HCEC 1CT (cell line): ENCODE measurements at places on chromosomes 2 and 18.

DNA sequence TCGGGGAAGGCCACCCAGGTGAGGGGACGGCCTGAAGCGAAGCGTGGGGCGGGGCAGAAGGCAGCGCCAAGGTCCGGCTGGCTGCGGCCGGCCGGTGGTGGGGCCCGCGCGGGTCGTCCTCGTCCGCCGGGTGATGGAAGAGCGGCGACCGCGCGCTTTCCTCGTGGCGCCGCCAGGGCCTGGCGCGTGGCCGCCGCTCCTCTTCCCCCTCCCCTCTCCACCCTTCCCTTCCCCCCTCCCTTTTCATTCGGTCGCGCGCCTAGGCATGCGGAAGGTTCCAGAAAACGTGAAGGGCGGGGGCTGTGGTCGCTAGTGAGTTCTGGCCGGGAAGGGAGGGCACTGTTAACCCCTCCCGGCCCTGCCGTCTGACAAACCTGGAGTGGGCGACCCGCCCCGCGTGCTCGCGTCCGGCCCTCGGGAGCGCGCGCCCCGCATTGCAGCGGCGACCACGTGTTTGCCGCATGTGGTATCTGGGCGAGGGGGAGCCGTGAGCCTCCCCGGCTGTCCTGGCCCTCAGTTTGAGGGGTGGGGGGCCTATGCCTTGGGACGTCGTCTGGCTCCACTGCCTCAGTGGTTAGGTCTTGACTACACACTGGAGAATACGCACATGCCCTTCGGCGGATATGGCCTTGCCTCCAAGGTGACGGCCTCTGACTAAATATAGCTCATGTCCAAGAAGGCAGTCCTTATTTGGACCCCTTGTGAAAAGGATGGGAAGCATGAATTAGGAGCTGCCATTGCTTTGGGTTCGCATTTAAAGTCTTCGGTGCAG is 579 bp downstream of the MAT2A start:
- peak; percentile 59 for DNase-seq

DNA sequence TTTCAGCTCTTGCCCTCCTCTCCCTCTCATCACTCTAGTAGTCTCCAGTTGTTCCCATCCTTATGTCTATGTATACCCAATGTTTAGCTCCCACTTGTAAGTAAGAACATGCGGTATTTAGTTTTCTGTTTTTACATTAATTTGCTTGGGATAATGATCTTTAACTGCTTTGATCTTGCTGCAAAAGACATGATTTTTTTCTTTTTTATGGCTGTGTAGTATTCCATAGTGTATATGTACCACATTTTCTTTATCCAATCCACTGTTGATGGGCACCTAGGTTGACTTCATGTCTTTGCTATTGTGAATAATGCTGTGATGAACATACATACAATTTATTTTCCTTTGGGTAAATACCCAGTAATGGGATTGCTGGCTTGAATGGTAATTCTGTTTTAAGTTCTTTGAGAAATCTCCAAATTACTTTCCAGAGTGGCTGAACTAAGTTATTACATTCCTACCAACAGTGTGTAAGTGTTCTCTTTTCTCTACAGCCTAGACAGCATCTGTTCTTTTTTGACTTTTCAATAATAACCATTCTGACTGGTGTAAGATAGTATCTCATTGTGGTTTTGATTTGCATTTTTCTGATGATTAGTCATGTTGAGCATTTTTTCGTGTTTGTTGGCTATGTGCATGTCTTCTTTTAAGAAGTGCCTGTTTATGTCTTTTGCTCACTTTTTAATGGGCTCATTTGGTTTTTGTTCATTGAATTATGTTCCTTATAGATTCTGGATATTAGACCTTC is 179.6 kb upstream of the SLC39A10 start:
- DNase-seq = peak; percentile 81

DNA sequence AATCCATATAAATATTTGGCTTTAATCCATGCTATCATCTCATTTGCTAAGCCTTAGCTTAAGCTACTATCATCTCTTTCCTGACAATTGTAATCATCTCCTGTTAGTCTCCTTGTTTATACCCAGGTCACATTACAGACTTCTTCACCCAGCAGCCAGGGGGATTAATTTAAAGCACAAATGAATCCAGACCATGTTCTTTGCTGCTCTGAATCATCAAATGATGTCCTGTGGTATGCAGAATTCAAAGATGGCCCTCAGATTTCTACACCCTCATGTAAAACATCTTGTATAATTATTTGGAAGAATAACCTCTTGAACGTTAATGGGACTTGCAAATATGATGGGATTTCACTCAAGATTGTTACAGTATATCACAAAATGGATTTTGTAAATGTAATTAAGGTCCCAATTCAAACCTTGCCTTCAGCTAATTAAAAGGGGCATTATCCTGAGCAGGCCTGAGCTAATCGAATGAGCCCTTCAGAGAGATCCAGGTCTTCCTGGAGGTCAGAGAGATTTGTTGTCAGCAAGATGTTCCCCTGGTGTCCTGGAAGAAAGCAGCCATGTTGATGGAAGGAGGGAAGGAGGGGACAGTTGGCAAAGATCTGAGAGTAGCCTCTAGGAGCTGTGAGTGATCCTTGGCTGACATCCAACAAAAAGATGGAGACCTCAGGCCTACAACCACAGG is 241.1 kb upstream of the MMADHC start:
- no peak for DNase-seq

GRCh38 chr2:221473451-221473850 is 98.7 kb downstream of the EPHA4 start:
- DNase-seq = no peak

GRCh38 chr2:136232456-136233172 is 114.7 kb upstream of the CXCR4 start:
- DNase-seq = no peak

GRCh38 chr2:199926806-199927205 is 15.7 kb downstream of the C2orf69 start:
- DNase-seq = no peak

- DNase-seq = no peak
Measured at GRCh38 chr2:32424739-32425138, 67.9 kb downstream of the BIRC6 start.

GRCh38 chr2:178947006-178947405 is 102.9 kb downstream of the CCDC141 start:
- no peak for DNase-seq

DNA sequence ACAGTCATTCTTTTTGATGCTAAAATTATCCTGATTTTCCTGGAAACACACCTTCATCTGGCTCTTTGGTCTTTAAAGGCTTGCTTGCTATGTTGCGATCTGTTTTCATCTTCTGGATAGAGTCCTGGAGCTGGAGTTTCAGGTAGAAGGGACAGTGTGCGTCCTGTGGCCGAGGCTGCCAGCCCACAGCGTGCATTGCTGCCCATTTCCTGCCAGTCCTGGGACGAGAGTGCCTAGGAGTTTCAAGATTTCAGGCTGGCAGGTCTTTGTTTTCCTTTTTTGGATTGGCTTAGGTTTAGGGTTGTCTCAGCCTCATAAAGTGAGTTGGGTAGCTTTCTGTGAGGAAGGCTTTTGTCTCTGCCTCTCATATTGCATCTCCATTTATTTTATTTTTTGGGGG is 14.5 kb downstream of the DGKD start:
- no peak for DNase-seq

- peak; percentile 13 for DNase-seq
Measured at GRCh38 chr2:30492619-30493018, 45.6 kb downstream of the LCLAT1 start.

- DNase-seq = no peak
Measured at GRCh38 chr2:240783819-240784621, 36.0 kb downstream of the KIF1A start.

DNA sequence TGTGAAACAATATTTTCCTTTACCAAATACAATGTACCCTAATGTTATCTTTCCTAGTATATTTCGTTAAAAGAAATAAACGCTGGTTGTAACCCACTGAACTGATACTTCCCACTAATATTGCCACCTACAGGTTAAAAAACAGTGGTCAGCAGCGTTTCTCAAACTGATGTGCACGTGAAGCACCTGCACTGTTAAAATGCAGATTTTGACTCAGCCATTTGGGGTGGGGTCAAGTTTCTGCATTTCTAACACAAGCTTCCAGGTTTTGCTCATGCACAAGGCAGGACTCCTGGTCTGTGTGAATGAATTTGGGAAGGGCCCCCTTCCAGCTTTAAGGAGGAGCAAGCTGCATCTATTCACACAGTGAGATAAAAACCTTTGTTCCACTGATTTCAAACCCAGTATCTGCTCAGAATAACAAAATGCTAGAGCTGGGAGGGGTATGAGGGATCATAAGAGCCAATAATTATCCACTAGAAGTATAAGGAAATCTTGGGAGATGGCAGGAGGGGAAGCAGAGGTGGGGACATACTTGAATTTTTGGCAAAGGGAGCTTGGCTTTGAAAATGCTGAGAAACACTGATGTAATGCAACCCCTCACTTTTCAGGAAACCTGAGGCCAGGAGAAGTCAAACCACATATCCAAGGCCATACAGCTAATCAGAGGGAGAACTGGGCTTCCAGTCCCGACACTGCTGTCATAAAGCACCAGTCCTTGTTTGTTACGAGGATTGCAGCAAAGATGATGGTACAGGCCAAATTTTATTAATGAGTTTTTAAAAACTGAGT is 116.2 kb downstream of the RBMS1 start:
- DNase-seq = peak; percentile 45
